ENCODE measurements at places on chromosomes 5 and 9.
A peak's percentile ranks its signal among the peaks of the same experiment; 100 is the strongest.

- no peak for DNase-seq
These were observed 599 bp downstream of the RAD1 start for GRCh38 chr5:34914671-34915138.

DNA sequence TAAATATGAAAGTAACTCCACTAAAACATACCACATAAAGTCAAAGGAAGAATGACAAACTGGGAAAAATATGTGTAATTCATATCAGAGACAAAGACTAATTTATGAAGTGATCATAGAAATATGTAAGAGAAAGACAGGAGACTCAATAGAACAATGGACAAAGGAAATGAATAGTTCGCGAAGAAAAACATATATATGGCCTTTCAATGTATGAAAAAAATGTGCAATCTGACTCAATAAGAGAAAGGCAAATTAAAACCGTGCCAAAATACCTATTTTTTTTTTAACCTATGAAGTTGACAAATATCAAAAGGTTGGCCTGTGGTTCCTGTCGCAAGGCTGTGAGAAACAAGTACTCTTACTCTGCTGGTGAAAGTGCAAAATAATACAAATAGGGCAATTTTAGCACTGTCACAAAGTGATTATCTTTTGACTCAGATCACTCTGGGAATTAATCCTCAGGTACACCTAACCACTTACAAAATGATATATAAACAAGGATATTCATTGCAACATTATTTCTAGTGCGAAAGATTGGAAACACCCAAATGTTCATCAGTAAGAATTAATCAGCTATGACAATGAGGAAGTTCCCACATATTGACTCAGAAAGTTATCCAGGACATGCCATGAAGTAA is 3.7 kb downstream of the C9 start:
- no peak for DNase-seq

GRCh38 chr9:130944510-130945058 is 5.5 kb upstream of the FIBCD1 start:
- DNase-seq, result no peak

GRCh38 chr5:102927007-102927406 is 171.9 kb downstream of the PAM start:
- no peak for DNase-seq

DNA sequence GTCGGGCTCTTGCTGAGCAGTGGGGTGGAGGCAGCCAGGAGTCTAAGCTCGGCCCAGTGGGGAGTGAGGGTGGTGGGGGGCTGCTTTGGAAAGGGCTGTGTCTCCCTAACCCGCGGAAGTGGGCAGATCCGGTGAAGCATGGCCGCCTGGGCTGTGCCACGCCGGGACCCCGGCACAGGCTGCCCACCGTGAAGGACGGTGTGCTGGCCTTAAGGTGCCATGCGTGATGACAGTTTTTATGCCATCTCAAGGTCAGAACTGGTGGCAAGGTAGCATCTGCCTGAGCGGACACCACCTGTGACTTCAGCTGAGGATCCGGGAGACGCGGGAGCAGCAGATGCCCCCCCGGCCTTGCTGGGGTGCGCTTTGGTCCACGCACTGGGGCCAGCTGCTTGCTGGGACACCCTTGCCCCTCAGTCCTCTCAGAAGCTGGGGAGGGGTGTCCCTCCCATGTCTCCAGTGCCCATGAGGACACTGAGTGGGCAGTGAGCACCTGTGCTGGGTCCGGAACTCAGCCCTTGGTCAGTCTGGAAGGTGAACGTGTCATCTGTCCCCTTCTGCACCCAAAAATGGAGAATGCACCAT is 53.9 kb downstream of the AHRR start:
- DNase-seq, result no peak

- DNase-seq, result no peak
These were observed 77.4 kb downstream of the SEC61B start for GRCh38 chr9:99299211-99300102.

- DNase-seq, result peak; percentile 37
These were observed 381.8 kb downstream of the ADGRV1 start for GRCh38 chr5:90940227-90940995.

- no peak for DNase-seq
These were observed 48.2 kb downstream of the TLE4 start for GRCh38 chr9:79619930-79620329.

- no peak for DNase-seq
These were observed 5.7 kb downstream of the MAPKAP1 start for GRCh38 chr9:125701351-125701750.

DNA sequence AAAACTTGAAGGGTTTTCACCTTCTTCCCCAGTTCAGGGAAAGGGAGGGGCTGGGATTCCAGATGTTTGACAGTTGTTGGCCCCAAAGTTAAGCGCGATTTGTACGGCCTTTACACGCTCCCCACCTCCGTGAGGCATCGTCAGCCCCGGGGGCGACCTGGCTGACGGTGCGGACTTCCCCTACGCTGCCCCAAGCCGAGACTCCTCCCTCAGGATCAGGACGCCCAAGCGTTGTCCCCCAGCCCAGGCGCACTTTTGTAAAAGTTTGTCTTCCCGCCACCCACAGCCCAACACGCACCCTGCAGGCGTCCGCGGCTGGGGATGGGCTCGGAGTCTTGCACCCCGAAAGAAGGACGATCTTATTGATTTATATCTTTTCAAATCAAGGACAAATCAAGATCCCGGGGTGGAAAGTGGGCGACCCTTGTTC is 713 bp downstream of the MOB3B start:
- no peak for DNase-seq

GRCh38 chr5:106331415-106331814 is 1339.3 kb downstream of the EFNA5 start:
- DNase-seq, result no peak

GRCh38 chr9:113634596-113635515 is 171.3 kb downstream of the RGS3 start:
- no peak for DNase-seq

- peak; percentile 74 for DNase-seq
These were observed 630.3 kb downstream of the ISL1 start for GRCh38 chr5:52013523-52013922.

DNA sequence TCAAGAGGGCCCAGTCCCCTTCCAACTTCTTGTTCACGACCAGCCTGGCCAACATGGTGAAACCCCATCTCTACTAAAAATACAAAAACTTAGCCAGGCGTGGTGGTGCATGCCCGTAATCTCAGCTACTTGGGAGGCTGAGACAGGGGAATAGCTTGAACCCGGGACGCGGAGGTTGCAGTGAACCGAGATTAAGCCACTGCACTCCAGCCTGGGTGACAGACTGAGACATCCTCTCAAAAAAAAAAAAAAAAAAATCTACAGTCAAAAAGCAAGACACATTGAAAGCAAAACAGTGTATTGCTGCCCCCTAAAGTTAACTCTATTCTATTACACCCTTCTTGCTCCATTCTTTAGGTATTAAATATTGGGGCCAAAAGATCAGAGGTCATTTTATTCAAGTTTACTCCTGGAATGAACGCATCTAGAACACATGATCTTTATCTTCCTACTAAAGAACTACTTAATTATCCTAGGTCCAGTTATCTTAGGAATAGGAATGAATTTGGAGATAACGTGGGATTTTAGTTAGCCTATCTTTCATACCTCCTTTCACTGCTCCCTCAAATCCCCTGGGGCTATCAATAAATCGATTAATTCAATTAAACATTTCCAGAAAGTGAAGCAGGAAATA is 2.4 kb downstream of the ATG12 start:
- DNase-seq, result peak; percentile 7

GRCh38 chr5:78889369-78890140 is 95.6 kb downstream of the ARSB start:
- no peak for DNase-seq

DNA sequence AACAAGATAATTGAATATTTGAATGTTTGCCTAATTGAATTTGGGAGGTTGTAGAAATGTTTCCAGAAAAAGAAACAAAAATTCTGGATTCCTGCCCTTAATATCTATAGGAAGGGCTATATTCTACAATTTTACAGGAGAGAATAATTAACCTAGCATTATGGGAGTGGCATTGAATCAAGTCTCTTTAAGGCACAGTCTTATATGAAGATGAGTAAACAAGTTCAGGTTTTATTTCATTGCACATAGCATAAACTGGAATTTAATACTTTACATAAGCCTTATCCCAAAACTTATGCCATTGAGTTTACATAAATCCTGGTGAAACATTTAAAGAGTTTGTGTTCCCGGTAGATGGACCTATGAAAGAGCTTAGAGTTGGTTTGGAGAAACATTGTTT is 138.1 kb upstream of the ADAMTSL1 start:
- no peak for DNase-seq

DNA sequence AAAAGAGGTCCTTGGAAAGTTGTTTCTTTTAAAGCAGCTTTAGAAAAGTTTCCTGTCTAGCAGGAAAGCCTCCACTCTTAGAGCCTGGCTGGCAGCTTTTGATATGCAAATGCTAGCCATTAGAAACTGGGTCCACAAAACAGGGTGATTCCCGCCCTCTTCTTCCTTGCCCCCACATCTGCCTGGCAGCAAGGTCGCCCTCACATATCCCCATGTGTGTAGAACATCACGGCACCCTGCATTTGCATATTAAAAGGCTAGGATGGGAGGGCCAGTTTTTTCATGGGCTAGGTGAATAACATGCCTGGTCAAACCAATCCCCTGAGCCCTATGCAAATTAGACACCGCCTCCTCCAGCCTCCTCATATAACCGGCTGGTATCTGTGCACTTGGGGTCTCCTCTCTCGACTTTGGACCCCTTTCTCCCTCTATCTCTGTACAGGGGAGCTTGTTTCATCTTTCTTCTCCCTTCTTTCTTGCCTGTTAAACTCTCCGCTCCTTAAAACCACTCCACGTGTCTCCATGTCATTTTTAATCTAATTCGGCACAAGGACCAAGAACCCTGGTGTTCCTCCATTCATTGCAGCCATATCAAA is 426.8 kb upstream of the CTNND2 start:
- no peak for DNase-seq

DNA sequence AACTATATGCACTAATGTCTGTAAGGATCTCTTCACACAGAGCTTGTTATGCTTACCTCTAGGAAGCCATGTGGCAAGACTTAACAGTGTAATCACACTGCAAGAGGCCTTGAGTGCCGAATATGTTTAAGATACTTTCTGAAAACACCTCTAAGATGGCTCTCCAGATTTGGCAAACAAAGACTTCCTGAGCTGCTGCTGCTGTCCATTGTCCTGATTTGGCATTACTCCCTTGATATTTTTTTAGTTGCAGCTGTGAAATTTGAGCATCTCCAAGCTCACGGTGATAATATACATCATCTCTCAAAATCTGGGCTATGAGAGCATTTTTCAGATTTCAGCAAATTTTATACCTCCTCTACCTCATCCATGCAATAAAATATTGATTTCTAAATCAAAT is 384.5 kb upstream of the CDH6 start:
- DNase-seq, result no peak

DNA sequence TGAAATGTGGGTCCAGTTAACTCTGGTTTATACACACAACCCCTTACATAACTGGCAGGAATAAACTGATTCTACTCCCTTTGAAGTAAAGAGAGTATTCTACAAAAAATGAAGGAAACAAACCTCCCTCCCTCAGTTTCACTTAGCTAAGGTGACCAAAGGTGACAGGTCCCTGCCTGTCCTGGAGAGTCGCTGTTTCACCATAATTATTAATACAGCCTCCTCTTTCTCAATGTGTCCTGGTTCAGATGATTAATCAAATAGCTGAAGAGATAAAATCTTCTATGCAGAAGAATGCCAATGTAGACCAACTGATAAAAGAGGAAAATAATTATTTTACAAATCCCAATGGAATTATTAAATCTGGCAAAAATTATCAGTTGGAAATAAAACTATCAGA is 163.7 kb upstream of the GNA14 start:
- DNase-seq, result no peak

- peak; percentile 15 for DNase-seq
These were observed 22.8 kb upstream of the FOXB2 start for GRCh38 chr9:76996700-76997099.

GRCh38 chr5:151708126-151708525 is 21.4 kb upstream of the SPARC start:
- no peak for DNase-seq

DNA sequence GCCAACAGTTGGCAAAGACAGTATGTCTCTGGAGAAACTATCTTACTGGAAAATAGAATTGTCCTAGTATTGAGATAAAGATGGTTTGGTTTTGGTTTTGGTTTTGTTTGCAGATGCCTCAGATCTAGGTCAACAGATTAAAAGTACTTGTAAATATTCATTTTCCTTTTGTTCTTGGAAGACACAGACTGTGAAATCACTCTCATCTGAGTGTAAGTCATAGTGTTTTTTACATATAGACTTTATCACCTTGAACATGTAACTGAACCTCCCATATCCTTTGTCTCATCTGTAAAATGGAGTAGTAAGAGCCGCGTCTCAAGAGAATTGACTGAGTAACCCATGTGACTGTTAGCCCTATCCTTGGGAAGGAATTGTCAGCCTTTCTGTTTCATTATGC is 34.3 kb downstream of the MAP3K1 start:
- DNase-seq, result no peak

DNA sequence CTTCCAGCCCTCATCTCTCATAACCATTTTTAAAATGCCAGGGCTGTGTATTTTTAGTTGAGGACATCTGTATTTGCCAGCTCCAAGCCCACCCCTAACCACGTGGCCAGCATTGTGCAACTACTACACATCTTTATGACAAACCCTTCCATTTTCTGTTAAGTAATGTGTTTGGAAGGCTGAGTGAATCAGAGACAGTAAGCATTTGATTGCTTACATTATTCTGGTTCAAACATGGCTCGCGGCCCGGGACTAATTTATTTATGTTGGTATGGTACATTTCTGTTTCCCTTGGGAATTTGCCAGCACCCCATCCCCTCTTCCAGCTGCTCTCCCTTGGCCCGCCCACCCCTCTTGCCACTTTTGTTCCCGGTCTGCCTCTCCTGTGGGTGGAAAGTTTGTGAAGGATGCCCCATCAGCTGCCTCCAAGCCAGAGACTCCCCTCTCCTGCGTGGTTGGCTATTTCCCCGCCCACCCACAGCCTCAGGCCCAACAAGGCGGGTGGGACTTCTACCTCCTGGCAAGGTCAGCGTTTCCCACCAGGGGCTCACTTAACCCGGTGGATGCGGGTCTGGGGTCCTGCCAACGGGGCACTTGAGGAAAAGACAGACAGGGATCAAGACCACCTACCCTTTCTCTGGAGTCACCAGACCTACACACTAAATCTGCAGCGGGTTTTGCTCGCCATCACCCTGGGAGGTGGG is 162.2 kb downstream of the HSD17B3 start:
- DNase-seq, result peak; percentile 68

GRCh38 chr5:38370358-38371100 is 112.2 kb downstream of the EGFLAM start:
- no peak for DNase-seq

GRCh38 chr5:2093859-2094615 is 211.3 kb upstream of the IRX4 start:
- DNase-seq, result no peak

GRCh38 chr5:123500471-123500870 is 11.5 kb upstream of the CSNK1G3 start:
- no peak for DNase-seq

GRCh38 chr5:34469971-34470370 is 186.2 kb upstream of the RAI14 start:
- DNase-seq, result no peak

DNA sequence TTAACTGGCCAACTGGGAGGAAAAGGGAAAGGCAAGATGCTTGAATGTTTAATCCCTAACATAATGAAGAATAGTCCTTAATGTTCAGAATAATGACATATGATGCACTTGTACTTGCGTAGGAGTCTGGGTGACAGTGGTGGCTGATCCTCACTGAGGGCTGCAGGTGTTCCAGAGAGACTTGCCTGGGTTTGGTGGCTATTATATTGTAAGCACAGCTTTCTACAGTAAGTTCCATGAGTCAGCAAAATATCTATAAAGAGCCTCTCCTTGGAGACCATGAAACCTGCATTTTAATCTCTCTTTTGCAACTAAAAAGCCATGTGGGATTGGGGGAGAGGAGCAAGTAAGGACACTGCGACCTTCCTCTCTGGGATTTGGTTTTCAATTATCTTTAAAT is 1.9 kb upstream of the NPR2 start:
- no peak for DNase-seq
